ENCODE measurements at places on chromosomes 11 and 22.

GRCh38 chr22:42906605-42907348 is 49.7 kb upstream of the ARFGAP3 start:
- no peak for DNase-seq

DNA sequence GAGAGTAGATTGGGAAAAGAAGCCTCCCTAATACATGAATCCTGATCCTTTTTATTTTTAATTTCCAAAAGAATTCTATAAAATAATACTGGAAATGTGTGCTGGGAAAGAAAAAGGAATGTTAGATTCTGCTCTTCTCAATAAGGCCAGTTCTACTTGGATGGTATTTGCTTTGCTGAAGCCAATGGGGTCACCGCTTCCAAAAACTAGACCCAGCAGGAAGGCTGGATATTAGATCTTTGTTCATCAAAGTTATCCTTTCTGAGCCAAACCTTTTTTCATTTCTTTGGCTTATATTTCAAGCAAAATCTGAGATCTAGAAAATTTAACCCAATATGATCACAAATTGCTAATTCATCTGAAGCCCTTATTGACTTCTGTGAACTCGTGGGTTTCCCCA is 41.4 kb downstream of the SCUBE2 start:
- no peak for DNase-seq

- no peak for DNase-seq
Measured at GRCh38 chr11:72250661-72251464, 6.9 kb upstream of the PHOX2A start.

DNA sequence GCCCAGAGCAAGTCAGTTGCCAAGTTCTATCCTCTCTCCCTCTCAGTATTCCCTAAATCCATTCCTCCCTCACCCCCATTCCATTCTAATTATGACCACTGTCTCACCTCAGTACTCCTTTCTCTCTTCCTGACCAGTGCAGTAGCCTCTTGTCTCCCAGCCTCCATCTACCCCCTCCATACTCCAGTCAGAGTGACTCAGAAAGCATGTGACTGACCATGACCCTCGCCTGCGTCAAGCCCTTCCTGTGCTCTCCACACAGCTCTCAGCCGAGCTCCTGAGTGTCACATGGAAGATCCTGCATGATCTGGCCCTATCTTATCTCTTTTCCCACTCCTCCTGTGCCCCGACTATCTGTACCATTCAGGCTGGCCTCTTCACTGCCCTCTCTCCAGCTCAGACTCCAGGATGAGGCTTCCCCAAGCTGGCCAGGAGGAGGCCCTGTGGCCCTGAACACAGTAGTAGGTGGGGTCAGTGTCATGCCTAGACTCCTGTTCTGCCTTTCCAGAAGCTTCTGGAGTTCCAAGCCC is 42.6 kb downstream of the NEU3 start:
- DNase-seq: no peak

DNA sequence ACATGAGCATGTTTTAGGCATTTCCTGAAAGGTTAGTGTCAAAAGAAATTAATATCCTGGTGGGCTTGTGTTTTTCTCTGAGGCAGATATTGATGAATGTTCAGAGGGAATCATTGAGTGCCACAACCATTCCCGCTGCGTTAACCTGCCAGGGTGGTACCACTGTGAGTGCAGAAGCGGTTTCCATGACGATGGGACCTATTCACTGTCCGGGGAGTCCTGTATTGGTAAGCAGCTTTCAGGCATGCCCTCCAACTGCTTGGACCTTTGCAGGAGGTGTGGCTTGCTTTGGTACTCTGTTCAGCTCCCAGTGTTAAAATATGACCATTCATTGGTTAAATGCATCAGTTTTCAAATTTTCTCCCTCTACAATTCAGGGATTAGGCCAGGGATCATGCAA is 658.6 kb upstream of the ANO5 start:
- no peak for DNase-seq

DNA sequence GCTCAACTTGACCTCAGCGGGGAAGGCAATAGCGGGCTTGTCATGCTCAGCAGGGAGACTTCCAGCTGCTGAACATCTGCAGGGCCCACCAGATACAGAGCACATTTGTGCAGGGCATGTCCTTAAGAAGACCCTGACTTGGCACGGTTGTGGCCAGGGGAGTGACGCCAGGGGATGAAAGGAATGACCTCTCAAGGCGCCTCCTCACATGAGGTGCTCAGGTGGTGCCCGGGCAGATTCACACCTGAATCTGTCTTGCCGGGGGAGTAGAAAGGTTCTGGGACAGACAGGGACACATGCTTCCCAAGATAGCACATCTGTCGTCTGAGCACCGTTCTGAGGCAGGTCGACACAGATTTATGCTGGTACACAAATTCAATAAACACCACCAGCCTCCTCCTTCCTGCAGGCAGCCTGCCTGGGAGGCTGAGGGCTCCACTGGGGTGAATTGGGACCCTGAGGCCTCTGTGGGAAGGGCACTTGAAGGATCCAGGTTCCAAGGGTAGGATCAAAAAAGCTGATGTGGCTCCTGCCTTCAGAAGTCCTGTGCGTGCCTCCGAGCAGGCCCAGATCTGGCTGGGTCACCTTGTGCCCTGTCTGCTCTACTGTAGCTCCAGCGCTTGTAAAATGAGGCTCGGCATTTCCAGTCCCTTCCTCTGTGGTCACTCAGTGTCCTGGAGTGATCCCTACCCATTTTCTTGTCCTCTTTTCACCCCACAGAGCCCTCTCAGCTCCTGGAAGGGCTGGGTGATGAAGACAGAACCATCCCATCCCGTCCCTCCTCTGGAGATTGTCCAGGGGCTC is 49.6 kb upstream of the NECTIN1 start:
- no peak for DNase-seq

- no peak for DNase-seq
Measured at GRCh38 chr11:8930456-8931175, 2.1 kb downstream of the C11orf16 start.

DNA sequence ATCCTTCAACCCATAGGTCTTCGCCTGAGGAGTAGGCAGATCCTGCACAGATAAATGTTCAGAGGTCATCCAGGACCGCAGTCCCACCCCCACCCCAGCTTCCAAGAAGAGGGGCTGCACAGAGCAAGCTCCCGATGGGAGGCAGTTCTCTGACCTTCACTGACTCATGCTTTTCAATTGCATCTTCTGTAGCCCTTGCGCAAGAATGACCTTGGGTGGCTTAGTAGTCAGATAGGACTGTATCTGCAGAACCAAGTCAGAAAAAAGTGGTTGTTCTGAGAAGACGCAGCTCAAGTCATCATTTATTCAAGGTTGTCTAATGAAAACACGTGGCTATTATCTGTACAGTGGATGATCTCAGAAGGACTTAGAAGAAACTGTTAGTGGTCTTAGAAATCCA is 16.4 kb upstream of the GRAMD1B start:
- DNase-seq: no peak

DNA sequence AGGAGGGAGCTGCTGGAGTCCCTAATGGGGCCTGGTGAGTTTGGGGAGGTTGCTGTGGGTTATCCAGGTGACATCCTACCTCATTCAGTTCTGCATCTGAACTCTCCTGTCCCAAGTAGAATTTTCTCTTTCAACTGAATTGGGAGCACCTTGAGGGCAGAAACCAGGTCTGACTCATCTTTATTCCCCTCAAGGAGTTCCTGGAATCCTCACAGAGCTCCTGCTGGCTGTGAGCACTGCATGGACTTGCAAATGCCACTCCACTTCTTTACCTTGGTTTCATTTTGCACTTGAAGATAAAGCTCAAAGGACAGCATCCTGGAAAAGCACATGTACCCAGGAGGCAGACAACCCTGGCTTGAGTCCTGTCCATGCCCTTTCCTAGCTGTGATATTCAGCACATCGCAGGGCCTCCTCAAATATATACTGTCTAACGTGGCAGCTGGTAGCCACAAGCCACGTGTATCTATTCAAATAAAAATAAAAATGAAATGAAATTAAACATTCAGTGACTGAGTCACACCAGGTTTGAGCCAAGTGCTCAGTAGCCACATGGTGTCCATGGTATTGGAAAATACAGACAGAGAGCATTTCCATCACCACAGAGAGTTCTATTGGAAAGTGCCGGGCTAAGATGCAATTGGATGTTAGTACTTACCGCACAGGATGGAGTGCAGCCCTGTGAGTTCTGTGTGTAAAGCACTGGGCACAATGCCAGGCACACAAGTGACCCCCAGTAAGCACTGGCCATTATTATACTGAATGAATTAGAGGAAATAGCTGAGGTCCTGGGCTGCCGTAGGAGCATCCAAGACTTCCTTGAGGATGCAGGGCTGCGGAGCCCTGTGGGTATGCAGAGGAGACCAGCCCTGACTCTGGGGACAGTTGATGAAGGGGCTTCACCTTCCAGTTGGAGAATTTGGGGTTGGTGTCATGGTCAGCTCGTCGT is 149.0 kb downstream of the PKNOX2 start:
- no peak for DNase-seq

- no peak for DNase-seq
Measured at GRCh38 chr11:133898031-133898769, 52.9 kb upstream of the SPATA19 start.

DNA sequence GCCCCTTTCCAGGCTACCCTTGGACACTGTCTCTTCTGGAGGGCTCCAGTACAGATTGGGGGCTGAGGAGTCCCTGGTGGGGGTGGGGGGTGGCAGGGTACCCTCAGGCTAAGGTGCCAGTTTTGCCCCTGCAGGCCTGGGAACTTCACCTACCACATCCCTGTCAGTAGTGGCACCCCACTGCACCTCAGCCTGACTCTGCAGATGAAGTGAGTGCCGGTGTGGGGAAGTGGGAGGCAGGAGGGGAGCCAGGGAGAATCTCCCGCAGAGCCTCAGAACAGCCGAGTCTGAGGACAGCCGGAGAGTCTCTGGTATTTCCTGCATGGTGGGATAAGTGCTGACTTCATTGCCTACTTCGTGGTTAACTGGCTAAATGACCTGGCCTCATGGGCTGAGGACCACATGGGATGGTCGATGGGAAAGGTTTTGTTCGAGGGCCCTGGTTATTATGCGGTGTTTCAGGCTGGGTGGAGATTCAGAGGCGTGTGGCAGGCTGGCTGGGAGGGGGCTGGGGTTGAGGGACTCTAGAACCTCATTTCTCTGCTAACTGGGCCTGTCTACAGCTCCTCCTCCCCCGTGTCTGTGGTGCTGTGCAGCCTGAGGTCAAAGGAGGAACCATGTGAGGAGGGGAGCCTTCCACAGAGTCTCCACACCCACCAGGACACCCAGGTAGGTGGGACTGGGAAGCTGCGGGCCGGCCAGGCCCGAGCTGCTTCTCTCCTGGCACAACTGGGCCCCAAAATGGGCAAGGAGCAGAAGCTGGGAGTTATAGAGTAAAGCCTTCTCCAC is 8.5 kb downstream of the TMEM258 start:
- no peak for DNase-seq

GRCh38 chr11:82865841-82866240 is 34.4 kb downstream of the PRCP start:
- DNase-seq: no peak

DNA sequence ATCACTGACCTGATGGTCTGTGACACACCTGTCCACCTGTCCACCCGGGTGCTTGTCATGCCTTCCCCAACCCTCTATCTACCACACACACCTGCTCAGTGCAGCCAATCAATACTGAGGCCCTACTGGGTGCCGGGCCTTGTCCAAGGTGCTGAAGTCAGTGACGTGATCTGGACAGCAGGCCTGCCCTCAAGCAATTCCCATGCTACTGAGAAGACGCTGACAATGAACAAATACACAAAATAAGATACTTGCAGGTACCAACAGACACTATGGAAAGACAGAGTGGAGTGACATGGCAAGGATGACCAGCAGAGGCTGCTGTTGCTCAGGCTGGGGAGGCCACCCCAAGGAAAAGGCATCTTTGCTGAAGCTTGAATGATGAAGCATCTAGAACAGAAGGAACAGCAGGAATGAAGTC is 21.2 kb downstream of the PLAAT3 start:
- peak; percentile 23 for DNase-seq

Data from nephron progenitor cell (in vitro differentiated cells).